ENCODE measurements at places on chromosomes 11 and 22. TPM values are rescaled to one million over a fixed set of nuclear protein-coding genes. Genes with fewer than 3 reads are reported as not detected.

DNA sequence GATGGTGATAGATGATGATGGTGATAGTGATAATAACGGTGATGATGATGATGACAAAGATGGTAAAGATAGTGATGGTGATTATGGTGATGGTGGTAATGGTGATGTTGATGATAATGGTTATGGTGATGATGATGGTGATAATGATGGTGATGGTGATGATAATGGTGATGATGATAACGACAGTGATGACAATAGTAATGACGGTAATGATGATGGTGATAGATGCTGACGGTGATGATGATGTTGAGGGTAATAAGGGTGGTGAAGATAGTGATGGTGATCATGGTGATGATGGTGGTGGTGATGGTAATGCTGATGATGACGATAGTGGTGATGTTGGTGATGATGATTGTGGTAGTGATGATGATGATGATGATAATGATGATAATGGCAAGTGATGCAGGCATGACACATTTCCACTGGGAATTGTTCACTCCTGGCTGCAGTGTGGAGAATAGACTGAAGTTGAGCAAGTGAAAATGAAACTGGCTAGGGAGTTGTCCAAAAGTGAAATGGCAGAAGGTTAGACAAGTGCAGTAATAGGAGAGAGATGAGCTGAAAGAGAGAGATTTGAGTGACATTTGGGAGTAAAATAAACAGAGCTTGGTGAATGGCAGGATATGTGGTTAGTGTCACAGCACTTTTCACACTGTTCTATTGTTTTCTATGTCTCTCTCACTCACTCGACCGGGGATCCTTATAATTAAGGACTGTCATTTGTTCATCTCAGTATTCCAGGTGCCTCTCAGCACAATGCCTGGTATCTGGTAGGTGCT lies 992.5 kb downstream of the OPCML start:
- no peak for DNase-seq

DNA sequence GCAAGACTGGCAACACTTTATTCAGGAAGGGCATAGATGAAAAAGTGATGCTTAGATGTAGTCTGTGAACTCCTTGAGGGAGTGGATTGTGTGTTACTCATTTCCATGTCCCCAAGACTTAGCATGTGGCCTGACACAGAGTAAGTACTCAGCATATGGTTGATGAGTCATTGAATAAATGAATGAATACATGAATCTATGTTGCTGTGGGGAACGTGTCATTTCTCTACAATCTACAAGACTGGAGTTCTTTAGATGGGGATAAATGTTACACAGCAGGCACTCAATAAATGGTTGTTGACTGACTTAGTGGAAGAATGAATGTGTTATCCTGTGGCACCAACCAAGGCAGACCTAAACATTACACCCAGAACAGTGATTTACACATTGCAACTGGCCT lies 17.9 kb downstream of the BPIFC start:
- no peak for DNase-seq

DNA sequence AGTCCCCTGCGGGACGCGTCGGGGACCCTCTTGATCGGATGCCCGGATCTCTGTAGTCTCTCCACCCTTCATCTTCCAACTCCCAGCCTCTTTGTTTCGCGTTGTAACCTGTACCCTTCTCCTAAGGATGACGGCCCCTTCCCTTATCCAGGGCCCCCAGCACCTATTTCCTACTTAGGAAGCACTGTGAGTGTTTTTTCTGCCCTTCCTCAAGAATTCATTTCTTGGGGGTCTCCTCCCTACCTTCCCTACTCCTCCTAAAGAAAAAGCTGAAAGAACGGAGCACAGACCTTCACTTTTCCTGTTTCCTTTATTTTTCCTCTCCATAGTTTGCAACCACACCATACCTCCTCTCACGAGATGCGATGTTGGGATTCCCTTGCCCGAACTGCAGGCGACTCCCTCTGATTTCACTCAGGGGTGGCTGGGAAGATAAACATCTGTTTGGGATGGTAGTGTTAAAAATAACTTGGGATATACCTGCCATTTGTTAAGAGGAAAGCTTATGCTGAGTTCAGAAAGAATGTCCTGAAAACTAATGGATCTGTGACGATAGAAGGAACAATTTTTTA lies 593 bp downstream of the FAM118B start:
- DNase-seq = no peak

DNA sequence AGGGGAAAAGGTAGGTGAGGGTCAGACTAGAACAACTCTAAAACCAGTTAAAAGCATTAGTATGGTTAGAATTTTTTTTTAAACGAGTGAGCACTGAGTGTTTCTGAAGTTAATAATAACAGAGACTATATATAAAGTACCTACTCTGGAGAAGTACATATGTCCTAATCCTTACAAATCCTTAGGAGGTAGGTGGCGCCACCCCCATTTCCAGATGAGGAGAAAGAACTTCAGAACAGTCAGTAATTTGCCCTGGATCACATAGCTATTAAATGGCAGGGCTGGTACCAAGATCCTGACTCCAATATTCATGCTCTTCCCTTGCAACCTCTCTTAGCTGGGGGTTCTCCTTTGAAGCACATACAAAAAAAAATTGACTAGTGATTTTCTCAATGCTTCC lies 80.5 kb downstream of the CLPB start:
- DNase-seq = no peak

DNA sequence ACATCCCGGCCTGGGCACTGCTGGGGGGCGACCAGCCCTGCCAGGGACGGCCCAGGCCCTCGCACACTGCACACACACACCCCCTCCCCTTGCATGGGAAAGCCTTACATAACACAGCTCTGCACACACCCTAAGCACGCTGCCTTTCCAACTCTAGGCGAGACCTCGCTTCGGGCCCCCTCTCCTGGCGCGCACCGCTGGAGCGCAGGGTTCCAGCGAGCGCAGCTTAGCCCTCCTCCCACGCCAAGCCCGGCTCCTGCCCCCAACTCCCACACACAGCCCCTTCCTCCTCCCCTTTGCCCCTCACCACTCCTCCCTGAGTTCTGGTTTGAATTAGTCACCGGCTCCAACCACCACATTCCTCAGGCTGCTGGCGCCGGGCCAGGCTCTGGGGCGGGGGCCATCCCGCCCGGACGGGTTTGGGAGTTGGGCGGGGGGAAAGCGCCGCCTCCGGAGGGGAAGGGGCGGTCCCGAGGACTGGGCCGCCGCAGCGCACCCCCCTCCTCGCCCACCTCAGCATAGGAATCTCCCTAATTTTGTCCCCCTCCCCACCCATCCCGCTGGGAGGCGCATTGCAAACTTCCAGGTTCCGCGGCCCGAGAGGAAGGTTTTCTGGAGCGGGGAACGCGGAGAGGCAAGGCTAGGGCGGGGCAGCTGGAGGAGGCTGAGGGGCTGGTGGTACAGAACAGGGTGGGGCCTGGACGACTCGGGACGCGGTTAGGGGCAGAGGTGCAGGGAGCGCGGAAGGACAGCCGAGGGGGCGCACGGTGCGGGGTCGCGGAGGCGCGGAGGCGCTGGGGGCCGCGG lies 966 bp downstream of the AHNAK start:
- peak; percentile 69 for DNase-seq

Gene C11orf86
- total RNA-seq = not detected

Gene WNT7B
- total RNA-seq = not detected

Gene MAP6
- total RNA-seq = not detected

Gene ASPHD2
- 1.00 TPM for total RNA-seq

Gene NLRP10
- not detected for total RNA-seq

Gene NARS2
- 8.3 TPM for total RNA-seq

All from CD8-positive, alpha-beta T cell (primary cell).